ENCODE measurements at places on chromosomes 1 and 21. TPM values are rescaled to one million over a fixed set of nuclear protein-coding genes. Genes with fewer than 3 reads are reported as not detected.

DNA sequence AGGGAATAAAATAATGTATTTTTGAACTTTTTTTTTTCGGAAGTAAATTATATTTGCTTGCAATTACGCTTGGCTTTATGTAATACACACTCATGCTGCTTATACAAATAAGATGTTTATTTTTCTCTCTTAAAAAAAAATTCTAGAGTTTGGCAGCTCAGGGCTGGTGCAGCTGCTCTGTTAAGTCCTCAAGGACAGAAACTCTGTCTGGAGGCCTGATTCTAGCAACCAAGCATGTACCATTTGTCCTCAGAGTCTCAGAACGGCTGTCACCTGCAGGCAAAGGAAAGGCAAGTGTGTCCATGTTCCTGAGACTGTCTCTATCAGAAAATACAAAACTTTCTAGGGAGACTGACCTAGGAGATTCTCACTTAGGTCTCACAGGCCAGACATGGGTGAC is 23.2 kb upstream of the CLDN17 start:
- DNase-seq: no peak

DNA sequence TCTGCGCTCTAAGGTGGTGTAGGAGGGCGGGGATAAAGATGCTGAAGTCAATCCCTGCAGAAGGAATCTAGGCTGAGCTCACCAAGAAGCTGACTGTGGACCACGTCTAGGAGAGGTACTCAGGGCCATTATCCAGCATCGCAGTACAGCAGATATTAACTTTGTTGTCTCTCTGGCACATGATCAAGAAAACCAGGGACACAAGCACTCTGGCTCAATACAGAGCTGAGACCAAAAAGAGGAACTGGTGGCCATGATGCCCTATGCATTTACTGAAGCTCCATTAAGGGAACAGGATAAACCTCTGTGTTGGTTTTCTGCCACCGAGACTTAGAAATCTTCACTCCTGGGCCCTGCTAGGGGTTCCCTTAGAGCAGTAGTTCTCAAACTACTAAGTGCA is 38.0 kb upstream of the ANGPTL7 start:
- no peak for DNase-seq

The RNF11 gene
- total RNA-seq: 127 TPM

DNA sequence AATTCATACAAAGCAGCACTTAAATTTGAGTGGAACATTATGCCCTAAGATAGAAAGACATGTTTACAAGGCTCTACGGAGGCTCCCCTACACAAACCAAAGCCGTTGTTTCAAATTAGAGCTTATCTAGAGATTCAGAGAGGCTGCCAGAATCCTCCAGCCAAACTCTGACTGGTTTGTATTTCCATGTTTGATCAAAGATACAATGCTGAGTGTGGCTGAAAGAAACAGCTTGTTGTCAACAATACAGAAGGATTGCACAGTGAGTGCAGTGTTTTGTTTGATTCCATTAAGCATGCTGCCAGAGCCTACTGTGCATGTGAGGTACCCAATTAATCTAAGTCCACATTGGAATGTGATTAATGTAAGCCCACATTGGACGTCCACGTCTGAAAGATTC is 402.7 kb downstream of the DISC1 start:
- DNase-seq: no peak

The DDR2 gene
- total RNA-seq: 21.1 TPM

Measured in heart right ventricle (tissue), 16 donors.